Left ventricle myocardium superior (tissue), 1 donor: ENCODE measurements at places on chromosomes 11 and 22.

DNA sequence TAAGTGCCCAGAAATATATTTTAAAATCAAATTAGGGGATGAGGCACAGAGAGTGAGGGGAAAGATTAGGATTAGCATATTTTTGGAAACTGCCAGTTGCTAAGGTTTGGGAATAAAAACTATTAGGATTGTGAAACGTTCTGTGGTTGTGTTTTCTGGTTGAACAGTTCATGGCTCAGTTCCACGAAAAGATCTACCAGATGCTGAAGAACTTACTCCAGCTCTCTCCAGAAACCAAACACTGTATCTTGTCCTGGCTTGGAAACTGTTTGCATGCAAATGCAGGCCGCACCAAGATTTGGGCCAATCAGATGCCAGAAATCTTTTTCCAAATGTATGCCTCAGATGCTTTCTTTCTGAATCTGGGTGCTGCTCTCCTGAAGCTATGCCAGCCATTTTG lies 15.3 kb downstream of the UBE4A start:
- DNase-seq = no peak

- no peak for DNase-seq
These were observed 2.2 kb upstream of the RPS6KA4 start for GRCh38 chr11:64356498-64357411.

DNA sequence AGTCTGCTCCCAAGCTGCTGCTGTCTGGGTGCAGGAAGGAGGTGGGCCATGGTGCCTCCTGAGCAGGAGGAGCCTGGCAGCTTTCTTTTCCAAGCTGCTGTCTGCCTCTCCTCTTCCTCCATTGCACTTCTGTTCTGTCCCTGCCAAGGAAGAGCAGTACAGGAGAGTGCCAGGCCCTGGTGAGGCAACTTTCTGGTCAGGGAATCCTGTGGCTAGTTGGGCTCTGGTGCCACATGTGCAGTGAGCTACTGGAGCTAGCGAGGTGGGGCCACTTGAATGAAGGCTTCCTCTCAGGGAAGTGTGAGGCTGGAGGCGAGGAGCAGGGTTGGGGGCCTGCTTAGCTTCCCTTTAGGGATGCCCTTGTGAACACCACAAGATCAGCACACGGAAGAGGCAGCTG lies 90.0 kb downstream of the TSPAN18 start:
- no peak for DNase-seq

GRCh38 chr22:22179858-22180257 lies 64.7 kb upstream of the VPREB1 start:
- DNase-seq = no peak

- DNase-seq = no peak
These were observed 42.7 kb downstream of the NECTIN1 start for GRCh38 chr11:119686177-119686882.

GRCh38 chr11:106917973-106918372 lies 100.3 kb downstream of the GUCY1A2 start:
- no peak for DNase-seq
